ENCODE measurements at places on chromosomes 2 and 18.

DNA sequence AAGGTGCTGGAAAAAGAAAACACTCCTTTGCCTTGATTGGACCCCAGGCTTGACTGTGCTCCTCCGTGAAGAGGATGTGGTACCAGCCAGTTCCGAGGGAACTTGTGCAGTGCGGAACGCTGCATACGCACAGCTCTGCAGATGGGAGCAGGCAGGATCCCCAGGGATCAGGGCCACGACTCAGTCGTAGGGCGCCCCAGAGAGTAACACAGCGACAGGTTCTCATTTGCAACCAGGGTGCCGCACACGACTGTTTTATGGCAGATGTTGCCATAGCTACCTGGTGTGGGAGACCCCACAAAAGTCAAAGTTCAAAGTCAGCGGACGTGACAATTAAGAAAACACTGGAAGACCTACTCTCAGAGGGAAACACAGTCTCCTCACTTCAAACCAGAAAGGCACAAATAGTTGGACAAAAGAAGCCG, 779 bp downstream of the MALL start:
- peak; percentile 42 for DNase-seq

- DNase-seq: peak; percentile 24
These were observed 680.7 kb downstream of the EPHA4 start for GRCh38 chr2:220891405-220891804.

GRCh38 chr18:23220355-23220754, 85.1 kb downstream of the CABLES1 start:
- DNase-seq: no peak

DNA sequence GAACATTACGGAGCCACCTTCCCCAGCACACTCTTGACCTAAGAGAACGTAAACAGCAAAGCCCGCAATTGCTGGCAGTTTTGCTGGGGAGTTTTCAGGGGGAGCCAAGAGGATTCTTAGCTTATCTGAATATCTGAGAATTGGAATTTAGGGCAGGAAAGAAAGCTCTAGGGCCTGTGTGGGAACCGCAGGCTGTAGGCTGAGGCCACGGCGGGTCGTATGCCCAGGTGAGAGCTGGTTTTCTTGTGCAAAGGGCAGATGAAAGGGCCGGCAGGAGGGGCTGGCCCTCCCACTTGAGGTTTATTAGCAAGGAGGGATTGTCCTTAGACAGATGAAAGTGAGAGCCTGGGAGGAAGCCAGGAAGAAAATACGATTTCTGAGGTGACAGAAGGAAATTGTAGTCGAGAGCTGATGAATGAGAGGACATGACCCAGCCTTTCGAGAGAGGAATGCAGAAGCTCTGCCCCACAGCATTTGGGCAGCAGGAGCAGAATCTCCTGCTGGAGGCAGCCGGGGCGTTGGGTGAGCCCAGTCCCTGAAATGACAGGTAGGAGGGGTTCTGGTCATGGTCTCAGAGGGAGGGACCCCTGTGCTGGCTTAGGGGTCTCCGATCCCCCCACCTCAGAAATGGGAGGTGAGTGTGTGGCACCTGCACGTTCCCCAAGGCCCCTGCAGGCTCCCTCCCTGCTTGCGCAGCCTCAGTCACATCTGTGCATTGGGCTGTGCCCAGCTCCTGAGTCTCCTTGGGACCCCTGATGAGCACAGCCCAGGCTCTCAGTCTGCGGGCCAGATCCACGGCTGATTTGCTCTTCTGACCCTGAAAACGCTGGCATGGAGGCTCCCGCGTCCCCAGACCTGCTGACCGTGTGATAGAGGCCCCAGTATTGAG, 61.1 kb downstream of the CABLES1 start:
- DNase-seq: no peak

GRCh38 chr2:168685600-168686451, 116.6 kb upstream of the NOSTRIN start:
- no peak for DNase-seq

Measured in LoVo (cell line).